ENCODE measurements at places on chromosomes 12 and 14.
A peak's percentile ranks its signal among the peaks of the same experiment; 100 is the strongest.

DNA sequence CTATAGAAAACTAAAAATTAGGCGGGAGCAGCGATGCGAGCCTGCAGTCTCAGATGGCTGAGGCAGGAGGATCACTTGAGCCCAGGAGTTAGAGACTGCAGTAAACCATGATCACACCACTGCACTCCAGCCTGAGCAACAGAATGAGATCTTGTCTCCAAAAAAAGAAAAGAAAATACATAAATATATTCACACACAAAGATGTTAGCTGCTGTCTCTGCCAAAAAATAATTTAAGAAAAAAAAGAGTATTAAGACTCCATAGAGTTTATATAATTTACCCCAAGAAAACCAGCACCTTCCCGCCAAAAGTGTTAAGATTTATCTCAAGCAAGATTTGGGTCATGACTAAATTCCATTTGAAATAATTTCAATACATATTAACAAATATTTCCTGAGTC, 102.6 kb downstream of the MED13L start:
- DNase-seq, result no peak

- no peak for DNase-seq
Observed at GRCh38 chr12:42677461-42677860, 87.9 kb upstream of the PRICKLE1 start.

DNA sequence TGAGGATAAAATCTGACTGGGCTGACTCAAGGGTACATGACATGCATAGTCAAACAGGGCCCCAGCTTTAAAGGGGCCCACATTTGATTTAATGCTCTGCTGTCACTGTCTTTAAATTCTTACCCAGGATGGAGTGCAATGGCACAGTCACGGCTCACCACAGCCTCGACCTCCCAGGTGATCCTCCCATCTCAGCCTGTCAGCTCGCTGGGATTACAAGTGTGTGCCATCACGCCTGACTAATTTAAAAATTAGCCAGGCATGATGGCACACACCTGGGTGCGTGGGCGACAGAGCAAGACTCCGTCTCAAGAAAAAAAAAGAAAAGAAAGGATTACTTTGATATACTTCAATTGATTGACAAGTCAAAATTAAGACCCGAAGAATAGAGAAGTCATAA, 9.2 kb upstream of the PLBD1 start:
- DNase-seq, result no peak

DNA sequence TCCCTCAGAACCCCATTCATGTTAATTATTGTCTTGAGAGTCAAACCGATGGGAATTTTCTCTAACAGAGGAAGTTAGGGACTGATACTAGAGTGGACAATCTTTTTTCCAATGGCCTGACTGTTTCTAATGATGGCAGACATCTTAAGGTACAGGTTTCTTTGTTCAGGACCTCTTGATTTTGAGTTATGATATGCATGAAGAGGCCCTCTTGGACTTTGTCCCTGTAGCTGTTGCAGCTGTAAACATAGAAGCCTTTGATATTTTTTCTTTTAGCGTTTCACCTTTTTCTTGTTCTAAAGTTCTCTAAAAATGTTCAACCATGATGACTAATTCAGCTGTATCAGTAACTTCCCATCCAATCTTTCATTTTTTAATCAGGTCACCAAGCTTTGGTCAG, 53.0 kb downstream of the LGR5 start:
- DNase-seq, result no peak

GRCh38 chr14:80426683-80427082, 215.4 kb upstream of the DIO2 start:
- DNase-seq, result no peak

- no peak for DNase-seq
Observed at GRCh38 chr12:41509271-41510055, 321.3 kb downstream of the PDZRN4 start.

DNA sequence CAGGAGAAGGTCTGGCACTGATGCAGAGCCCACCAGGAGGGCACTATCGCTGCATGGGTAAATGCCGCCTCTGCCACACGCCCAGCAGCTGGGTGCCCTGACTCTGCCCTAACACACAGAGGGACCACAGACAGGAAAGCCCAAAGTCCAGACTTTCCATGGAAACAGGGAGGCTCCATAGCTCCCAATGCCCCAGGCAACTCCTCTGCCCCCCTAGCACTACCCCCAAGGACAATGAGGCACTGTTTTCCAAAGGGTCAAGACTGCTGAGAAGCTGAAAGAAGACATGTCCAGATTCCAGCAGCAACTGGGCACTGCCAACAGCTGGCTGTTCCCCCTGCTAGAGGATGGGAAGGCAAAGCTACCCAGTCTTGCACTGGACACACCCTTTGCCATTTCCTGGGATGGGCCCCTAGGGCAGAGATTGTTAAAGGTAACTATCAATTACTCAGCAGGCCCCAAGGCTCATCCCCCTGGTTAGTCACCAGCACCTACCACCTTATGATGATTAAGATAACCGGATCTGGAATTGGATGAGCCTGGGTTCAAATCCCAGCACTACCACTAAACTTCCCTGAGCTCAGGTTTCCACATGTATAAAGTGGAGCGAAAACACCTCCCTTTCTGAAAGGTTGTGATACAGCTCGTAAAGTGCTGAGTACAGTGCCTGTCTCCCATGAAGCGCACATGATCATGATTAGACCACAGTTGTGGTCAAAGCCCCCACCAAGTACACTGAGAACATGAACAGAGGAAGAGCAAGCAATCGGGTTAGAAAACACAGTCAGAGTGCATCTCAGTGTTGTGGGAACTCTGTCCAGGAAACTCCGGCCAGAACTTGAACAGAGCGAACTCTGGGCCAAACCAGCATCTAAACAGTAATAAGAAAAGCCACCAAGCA, 3.3 kb downstream of the PXN start:
- no peak for DNase-seq

DNA sequence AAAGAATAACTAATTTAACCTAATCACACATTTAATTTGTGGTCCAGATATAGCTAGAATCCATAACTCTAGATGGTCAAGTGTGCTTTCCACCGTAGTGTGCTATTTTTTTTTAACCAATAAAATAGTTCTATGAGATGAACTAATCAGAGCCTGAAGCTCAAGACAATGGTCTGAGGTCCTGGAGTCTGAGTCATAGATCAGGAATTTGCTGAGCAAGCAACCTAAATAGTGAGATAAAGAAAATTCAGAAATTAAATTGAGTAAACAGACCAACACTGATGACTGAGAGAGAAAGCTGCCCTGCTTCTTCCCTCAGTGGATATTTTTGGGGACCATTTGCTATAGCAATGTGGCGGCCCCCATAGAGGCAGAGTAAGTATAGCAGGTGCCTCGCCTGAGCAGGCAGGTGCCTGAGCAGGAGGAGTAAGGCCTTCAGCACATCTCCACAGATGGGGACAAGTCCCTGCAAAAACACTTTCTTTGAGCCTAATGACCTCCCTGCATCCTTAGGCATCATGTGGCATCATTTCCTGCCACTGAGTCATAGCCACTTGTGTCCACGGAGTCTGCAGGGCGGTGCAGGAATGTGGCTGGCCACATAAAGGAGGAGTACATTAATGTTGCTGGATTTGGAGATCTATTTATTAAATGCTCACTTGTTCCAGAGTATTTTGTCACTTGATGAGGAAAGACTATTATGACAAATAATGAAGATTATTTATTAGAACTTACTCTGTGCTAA, 13.9 kb upstream of the CLEC4E start:
- no peak for DNase-seq

GRCh38 chr12:67268335-67268895, 743 bp upstream of the CAND1 start:
- DNase-seq, result peak; percentile 82

DNA sequence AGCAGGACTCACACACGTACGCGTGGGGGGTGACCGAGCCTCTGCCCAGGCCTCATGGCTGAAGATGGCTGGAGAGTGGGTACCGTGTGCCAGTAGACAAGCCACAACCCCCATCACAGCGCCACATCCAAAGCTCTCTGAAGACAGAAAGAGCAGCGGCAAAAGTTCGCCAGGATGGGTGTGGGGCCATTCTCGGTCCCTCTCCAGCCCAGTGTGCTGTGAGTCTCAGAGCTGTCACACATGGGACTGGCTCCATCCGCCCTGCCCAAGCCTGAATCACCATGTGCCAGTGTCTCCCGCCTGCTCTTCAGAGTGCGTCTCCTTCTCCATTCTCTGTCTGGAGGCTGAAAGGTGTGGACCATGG, 5.7 kb downstream of the TMEM179 start:
- no peak for DNase-seq

- no peak for DNase-seq
Observed at GRCh38 chr12:46674129-46674528, 151.7 kb downstream of the SLC38A4 start.

GRCh38 chr14:26204728-26205479, 392.9 kb downstream of the NOVA1 start:
- no peak for DNase-seq

GRCh38 chr12:29610473-29611170, 113.1 kb upstream of the OVCH1 start:
- DNase-seq, result no peak

GRCh38 chr12:67211494-67211893, 57.7 kb upstream of the CAND1 start:
- DNase-seq, result no peak

DNA sequence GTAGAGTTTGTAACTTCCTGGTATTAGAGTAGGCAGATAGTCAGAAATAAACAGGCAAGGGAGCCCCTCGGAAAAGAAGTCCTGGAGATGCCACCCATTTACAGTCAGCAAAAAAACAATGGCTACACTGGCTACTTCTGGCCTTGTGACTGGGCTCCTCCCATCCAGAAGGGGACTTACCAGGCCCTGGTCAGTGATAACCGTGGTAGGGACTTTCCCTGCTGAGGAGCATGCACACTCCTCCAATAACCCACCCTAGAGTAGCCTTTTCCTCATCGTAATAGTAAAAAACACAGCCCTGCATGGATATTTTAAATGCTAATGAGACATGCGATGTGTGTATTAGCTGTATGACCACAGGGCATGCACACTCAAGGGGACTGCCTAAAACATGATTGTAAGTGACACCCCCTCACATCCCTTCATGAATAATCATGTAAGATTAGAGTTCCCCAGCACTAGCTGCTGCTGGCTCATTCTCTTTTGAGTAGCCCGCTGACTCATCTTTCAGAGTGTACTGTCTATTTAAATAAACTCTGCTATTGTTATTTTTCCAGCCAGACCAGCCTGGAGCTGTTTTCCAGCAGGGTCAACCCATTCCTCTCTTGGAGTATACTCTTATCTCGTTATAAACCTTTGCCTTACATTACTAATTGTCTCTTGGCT, 413.8 kb upstream of the TMTC1 start:
- DNase-seq, result no peak

DNA sequence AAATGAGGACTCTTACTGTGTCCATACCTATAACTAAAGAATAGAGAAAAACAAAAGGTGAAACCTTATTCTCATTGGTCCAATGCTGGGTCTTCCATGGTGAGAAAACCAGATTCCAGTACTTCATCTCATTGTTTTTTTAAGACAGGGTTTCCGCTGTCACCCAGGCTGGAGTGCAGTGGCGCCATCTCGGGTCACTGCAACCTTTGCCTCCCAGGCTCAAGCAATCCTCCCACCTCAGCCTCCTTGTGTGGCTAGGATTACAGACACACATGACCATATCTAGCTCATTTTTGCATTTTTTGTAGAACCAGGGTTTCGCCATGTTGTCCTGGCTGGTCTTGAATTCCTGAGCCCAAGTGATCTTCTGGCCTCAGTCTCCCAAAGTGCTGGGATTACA, 13.3 kb downstream of the RBM23 start:
- DNase-seq, result no peak

GRCh38 chr12:75177997-75178396, 31.6 kb downstream of the KCNC2 start:
- DNase-seq, result no peak

DNA sequence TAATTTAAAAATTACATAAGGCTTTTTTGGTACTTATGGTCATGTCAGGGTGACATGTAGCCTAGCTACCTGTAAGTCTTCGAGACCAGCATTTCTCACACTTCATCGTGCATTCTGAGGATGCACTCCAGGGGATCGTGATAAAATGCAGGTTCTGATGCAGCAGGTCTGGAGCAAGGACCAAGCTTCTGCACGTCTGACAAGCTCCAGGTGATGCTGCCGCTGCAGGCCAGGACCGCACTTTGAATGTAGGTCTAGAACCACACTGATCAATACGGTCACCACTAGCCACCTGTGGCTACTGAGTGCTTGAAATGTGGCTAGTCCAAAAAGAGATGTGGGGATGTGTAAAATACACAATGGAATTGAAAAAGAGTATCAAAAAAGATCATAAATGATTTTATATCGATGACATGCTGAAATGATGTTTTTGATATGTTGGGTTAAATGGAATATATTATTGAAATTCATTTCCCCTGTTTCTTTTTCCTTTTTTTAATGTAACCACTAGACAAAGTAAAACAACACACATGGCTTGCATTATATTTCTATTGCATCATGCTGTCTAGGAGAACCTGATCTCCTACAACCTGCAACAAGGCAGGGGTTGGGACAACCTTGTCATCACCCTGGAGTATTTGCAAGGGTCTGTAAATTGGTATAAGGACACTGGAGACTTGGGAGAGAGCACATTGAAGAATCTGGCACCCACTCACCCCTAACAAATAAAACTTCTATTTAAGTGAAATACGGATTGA, 142.4 kb downstream of the DPF3 start:
- DNase-seq, result no peak

DNA sequence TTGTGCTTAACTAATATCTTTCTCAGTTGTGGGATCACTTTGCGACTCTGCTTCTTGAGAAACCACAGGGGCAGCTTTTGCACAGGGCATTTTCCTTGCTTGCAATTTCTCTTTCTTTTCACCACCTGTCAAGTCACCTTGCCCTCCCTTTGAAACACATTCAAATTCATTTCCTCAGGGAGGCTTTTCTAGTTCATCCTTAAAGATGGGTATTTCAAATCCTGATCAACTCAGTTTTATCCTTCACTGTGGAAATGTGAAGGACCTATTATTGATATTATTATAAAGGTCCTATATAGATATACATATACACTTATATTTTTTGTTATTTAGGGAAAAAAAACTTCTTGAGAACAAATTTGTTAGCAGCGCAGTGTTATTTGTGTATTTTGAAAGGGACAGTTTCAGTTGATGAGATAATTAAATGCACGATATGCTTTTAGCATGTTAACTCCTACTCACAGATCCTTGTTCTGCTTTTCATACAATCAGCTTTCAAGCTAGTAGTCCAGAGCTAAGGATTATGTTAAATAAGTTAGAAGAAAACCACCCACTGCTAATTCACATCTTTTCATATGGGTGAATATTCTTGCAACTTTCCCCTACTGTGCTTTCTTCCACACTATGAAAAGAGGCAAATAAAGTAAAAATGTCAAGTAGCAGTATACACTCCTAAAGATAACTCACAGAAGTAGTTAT, 501.4 kb upstream of the RGS6 start:
- DNase-seq, result no peak

DNA sequence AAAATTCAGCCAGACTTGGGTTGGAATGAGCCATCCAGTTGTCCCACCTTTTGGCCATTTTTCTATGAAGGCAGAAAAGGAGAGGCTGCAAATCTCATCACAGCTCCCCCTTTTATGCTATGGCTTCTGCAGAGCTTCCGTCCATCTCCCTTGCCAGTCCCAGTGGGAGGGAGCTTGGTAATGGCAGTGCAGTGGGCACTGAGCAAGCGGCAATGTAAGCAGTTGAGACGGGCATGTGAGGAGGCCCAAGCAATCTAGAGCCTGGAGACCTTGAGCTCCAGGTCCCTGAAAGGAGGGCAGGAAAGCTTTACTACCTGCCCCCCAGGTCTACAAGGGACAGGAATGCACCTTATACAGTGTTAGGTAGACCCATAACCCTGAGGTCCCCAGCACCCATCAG, 73.1 kb downstream of the CRACR2A start:
- DNase-seq, result no peak

- no peak for DNase-seq
Observed at GRCh38 chr14:76273346-76273745, 102.6 kb upstream of the ESRRB start.

GRCh38 chr12:116533343-116534251, 25.6 kb upstream of the MAP1LC3B2 start:
- DNase-seq, result peak; percentile 87

Data from activated T-cell treated with anti-CD3 and anti-CD28 coated beads, Interleukin-2, amount 50 U/mL, for 24 hours (primary cell).